ENCODE measurements at places on chromosomes 11 and 22. TPM values are rescaled to one million over a fixed set of nuclear protein-coding genes. Genes with fewer than 3 reads are reported as not detected.

DNA sequence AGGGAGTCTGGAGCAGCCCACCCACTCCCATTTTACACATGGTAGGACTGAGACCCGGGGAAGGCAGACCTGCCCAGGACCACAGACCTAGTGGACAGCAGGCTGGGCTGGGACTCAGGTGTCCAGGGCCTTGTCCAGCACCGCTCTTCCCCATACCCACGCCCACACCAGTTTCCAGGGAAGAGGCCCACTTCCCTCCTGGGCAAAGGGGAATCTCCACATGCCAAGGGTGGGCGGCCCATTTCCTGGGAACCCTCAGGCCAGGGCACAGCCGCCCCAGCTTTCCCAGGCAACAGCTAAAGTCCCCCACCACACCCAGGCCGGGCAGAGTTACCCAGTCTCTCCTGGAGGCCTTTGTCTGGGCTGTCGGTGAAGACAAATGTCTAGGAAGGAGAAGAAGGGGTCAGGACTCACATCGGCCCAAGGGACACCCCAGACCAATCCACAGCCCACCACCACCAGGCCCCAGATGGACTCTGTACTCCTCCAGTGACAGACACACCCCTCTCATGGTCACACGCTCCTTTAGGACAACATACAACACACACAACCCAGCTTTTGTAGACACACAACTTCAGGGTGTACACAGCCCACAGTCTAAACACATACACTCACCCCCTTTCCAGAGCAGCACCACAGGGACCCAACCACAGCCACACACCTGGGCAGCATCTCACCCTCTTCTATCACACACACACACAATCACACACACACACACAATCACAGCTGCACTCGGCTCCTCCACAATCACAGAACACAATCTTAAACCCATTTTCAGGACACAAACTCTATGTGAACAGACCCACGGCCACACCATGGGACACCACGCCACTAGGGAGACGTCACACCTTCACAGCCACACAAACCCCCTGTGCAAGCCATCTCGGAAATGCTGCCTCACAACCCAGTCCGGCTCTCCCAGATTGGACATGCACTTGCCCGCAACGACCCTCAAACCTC lies 5.5 kb downstream of the MFNG start:
- H3K4me1 ChIP-seq = peaks cover 30% of the 10 kb centered on the region
- no peak overlapping the region for H3K4me3 ChIP-seq
- H3K27ac ChIP-seq = peak overlapping the region; percentile 65
- no peak for DNase-seq

The LDLRAD3 gene
- total RNA-seq = 0.59 TPM

GRCh38 chr22:29695129-29695926 lies 24.5 kb upstream of the CABP7 start:
- H3K27me3 ChIP-seq = no peaks in the 10 kb centered on the region
- no peak for DNase-seq
- H3K4me1 ChIP-seq = no peaks in the 10 kb centered on the region

The GRK2 gene
- 303 TPM for total RNA-seq

DNA sequence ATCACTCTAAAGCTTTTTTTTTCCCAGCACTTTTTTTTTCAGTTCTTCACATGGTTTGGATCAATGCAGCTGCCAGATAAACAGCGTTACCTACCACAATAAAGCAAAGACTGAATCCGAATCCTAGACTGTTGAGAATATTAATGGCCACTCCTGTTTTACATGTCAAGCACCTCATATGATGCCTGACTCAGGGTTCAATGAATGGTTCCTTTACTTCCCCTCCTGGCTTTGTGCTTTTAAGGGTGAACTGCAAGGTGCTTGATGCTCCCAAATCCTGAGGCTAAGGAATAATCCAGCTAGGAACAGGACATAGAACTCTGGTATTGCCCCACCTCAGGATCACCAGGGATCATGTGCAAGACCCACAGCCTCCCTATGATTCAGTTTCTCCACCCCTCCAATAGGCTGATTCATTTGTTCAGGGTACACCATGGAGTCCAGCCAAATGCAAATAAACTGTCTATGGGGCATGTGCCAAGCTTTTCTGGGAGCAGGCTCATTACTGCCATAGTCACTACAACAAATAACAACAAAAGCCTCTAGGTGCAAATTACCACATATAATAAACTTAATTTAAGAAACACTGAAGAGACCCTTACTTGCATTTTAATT lies 104.3 kb downstream of the GAB2 start:
- no peaks in the 10 kb centered on the region for H3K4me1 ChIP-seq
- DNase-seq = no peak
- no peaks in the 10 kb centered on the region for H3K36me3 ChIP-seq
- no peak overlapping the region for H3K27ac ChIP-seq
- H3K27me3 ChIP-seq = peaks cover 3% of the 10 kb centered on the region
- H3K4me3 ChIP-seq = no peak overlapping the region
